ENCODE measurements at places on chromosomes 11 and 22.

GRCh38 chr11:35791088-35791958, 128.7 kb downstream of the TRIM44 start:
- DNase-seq, result no peak

DNA sequence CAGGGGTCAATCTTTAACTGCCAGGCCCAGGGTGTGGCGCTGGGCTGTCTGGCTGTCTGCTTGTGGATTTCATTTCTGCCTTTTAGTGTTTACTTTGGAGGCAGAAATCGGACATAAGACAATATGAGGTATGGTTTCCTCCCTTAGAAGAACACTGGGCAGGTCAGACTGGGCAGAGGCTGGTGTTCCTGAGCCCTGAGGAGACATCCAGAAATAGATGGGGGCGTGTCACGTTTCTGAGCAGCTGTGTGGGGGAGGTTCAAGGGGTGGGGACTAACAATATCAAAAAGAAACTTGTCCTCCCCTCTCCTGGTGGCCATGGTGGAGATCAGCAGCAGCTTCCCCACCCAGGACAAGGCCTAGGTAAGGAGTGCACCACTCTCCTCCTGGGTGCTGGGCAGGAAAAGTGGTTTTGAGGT, at the start of gene ART1:
Gene ART1, plus strand, starts transcription at position 312 of the 419 bp plus-strand sequence. CDS start 14,086 bp downstream, outside the sequence.
- no peak for DNase-seq

DNA sequence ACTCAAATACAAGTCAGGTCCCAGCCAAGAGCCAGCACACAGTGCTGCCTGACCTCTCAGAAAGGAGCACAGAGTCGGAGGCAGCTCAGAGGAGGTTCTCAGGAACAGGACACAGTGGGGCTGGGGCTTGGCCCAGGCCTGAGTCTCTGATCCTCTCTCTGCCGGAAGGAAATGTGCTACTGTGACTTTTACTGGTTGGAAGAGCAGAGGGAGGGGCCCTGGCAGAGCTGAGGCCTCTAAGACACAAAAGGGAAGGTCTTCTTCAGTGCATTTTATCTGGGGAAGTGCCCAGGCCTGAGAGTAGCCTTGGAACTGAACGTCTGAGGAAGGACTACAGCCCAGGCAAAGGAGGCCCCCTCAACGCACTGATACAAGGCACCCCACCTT, 16.2 kb upstream of the CASTOR1 start:
- no peak for DNase-seq

GRCh38 chr22:25070956-25071355, 118.4 kb downstream of the KIAA1671 start:
- DNase-seq, result no peak

- DNase-seq, result no peak
Observed at GRCh38 chr11:101582989-101583250, 887 bp downstream of the TRPC6 start.

DNA sequence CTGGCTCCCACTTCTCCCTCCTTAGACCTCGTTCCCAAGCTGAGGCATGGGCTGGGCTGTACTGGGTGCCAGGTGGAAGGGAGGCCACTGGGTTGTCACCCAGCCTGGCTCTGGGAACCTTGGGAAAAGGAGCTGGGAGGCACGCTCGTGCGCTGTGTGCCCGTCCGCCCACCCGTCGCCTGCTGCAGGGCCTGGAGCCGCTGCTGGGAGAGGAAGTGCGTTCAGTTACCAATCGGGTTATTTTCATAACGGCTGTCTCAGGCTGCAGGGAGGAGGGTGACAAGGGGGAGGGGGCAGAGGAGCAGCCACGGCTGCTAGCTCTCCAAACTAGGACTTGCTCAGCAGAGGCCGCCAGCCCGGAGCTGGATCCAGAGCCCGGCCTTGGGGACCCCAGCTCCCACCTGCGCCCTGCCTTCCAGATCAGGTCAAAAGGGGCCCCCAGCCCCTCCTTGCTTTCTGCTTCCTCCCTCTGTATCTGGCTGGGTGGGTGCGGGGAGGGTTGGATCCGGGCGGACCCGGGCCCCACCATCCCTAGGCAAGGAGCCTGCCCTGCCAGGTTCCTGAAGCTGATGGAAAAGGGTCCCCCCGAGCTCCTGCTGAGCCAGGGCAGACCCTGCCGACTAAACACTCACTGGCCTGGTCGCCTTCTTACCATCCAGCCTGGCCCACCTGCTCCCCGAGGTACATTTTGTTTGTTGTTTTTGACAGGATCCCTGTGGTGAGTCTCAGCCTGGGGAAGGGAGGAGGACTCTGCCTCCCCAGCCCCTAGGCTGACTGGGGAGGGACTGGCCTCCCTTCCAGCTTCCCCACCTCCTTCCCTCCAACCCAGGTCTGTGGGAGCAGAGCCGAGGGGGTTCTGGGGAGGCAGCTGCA, 14.3 kb downstream of the DGKZ start:
- peak; percentile 69 for DNase-seq

DNA sequence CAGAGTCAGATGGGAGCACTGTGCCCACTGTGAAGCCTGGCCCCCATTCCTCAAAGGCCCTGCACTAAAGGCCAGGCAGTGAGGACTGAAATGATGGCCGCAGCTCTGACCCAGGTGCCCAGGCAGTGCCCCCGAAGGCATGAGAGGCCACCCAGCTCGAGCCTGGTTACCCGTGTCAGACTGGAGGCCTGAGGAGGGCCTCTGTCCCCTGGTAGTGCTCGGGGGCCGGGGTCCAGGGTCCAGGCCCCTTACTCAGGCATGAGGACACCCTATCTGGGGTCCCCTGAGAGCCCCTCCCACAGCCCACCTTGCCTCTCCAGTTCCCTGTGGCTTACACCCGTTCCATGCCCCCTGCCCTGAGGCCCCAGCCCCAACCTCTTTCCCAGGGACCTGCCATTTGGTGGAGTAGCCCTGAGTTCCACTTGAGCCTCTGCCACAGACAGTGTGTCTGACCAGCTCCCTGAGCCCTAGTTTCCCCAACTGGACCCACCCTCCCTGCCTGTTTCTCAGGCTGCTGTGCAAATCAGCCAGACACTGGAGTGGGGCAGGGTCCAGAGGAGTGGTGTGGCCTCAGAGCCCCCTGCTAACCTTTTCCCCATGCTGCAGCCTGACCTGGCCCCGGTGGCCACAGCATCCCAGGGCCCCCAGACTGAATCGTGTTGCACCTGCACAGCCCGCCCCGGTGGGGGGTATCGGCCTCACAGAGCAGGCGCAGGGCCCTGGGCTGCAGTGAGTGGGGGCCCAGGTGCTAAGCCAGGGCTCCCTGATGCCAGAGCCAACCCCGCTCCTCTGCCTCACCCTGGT, 10.8 kb upstream of the ANKRD13D start:
- no peak for DNase-seq

DNA sequence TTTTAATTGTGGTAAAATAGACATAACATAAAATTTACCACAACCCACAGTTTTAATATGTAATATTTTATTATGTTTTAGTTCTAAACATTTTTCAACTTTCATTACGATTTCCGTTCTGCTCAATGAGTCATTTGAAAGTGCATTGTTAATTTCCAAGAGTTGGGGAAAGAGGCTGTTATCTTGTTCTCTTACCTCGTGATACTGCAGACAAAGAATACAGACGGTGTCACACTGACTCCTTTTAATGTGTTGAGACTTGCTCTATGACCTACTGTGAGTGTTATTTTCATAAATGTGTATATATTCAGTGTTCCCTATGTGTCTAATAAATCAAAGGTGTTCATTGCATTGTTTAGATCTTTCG, 10.8 kb upstream of the RAC2 start:
- DNase-seq, result no peak

- DNase-seq, result no peak
Observed at GRCh38 chr22:39503630-39504029, 1.5 kb downstream of the MIEF1 start.

DNA sequence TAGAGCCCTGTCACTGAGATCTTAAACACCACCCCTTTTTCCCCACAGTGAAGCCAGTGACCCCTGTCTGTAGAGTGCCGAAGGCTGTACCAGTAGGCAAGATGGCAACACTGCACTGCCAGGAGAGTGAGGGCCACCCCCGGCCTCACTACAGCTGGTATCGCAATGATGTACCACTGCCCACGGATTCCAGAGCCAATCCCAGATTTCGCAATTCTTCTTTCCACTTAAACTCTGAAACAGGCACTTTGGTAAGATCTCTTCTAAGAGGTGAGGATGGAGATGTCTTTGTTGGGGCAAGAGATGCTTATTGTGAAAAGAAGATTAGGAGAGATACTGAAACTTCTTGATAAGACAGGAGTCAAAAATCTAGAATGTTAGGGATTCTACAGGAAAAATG, 75.9 kb downstream of the JAM3 start:
- no peak for DNase-seq

GRCh38 chr11:43943372-43943930, 1.0 kb downstream of the C11orf96 start:
- DNase-seq, result no peak

- DNase-seq, result no peak
Observed at GRCh38 chr11:12239804-12240371, 129.5 kb downstream of the MICAL2 start.

GRCh38 chr11:77416357-77416756, 57.5 kb downstream of the PAK1 start:
- no peak for DNase-seq

- DNase-seq, result no peak
Observed at GRCh38 chr11:122094836-122095235, 21.2 kb downstream of the BLID start.

- DNase-seq, result no peak
Observed at GRCh38 chr11:57539342-57539741, 1.9 kb downstream of the SMTNL1 start.

DNA sequence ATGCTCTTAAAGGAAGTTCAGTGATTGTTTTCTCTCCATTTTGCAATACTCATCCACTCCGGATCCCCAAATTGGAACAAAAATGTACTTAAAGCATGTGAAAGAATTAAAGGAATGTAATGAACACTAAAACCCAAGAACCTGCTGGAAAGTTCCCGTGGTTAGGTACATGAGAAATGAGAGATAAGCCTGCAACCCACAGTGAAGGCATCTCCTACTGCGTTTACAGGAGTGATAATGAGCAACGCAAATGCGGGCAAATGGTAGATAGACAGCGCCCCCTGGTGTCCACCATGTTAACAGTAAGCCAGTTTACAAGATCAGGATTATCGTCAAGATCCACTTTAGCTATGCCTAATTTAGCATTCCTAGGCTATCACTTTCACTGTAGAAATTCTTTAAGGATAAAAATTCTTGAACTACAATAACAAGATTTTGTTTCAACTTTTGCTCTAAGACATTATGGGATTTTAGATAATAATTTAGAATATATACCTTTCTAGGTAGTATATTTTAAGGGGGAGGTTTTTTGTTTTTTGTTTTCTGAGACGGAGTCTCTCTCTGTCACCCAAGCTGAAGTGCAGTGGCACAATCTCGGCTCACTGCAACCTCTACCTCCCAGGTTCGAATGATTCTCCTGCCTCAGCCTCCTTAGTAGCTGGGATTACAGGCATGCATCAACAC, 29.9 kb downstream of the ALG9 start:
- peak; percentile 85 for DNase-seq

DNA sequence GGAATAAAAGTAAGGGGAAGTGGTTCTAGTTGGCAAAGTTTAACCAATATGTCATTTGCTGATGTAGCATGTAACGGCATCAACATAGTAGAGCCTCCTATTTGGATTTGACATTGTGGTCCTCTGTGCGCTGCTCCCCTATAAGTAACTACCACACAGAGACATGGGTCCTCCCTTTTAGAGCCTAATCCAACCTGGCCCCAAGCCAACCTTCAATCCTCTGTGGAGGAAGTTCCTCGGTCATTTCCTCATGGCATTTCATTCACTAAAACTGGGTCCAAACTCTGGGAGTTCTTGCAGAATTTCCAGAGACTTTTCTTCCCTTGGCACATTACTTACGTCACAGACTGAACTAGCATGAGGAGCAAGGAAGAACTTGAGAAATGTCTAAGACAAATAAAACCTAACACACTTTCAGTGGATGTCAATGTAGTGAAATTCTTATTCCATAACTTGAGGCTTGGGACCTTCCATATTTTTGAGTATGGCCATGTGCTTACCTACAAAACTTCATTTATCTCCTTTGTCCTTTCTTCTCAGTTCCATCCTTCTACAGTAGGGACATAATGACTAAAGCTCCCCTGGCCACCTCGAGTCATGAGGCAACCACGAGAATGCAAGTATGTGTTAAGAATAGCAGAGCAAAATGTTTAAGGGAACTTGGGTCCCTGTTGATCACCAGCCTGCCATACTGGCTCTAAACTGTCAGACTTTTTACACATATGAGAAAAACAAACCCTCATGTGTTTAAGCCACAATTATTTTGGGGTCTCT, 34.7 kb downstream of the MMP20 start:
- DNase-seq, result no peak

DNA sequence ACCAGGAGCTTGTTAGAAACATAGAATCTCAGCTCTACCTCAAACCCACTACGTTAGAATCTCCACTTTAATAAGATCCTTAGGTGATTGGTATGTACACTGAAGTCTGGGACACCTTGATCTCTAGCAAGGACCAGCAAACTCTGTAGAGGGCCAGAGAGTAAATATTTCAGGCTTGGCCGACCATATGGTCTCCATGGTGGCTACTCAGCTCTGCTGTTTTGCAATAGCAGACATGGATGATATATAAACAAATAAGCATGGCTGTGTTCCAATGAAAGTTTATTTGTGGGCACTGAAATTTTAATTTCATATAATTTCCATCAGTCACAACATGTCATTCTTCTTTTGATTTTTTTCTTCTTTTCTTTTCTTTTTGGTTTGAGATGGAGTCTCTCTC, 23.9 kb downstream of the UBASH3B start:
- DNase-seq, result no peak

GRCh38 chr11:72642884-72643522, 31.2 kb downstream of the PDE2A start:
- DNase-seq, result peak; percentile 69

DNA sequence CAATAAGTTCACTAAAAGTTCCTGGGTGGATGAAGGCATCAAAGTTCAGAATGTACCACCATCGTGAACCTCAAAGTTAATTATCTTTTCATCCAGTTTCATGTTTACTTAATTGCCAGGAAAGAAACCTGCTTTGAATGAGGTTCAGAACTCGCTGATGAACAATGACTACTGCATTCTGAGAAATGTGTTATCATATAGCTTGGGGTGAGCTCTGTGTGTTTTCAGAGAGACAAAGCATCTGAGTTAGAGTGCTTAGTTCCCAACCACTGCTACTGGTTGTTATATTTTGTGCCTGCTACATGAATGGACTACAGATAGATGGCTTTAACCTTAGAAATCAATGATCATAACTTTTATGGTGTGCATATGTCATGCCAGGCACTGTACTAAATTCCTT, 1131.0 kb downstream of the DLG2 start:
- no peak for DNase-seq

DNA sequence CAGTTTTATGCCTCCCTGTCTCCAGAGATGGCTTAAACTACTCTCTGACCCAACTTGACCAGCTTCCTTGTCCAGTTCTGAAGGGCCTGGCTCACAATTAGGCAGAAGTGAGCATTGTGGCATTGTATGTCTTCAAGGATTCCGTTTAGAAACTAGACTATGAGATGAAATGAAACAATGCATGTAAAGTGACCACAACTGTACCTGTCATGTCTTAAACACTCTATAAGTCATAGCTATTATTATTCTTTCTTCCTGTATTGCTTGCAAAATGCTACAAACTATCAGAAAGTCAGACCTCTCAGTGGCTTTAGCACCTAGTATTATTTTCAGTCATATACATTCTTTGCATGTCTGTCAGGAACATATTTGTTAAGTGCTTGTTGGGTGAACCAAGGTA, 127.9 kb upstream of the MTMR2 start:
- DNase-seq, result no peak

All from activated naive CD4-positive, alpha-beta T cell treated with anti-CD3 and anti-CD28 coated beads, Interleukin-2, amount 50 U/mL, for 16 hours (primary cell).